ENCODE measurements at places on chromosomes 5 and 9.

DNA sequence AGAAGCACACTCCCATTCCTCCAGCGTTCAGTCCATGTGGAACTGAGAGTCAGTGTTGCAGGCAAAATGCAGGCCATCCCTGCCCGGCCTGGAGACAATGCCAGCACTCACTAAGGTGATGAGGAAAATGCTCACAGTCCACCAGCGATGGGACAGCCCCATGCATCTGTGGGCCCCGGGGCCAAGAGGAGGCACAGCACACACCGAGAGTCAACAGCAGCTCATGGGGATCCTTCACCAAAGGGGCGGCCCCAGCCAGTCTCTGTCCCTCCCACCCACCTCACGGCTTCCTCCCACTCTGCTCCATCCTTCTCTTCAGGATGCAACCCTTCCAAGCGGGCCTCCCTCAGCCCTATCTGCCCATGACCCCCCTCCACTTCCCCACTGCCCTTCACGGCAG, 6.2 kb downstream of the SEMA4D start:
- no peak for DNase-seq

- DNase-seq = no peak
These were observed 48.5 kb upstream of the DAB2 start for GRCh38 chr5:39473156-39473775.

DNA sequence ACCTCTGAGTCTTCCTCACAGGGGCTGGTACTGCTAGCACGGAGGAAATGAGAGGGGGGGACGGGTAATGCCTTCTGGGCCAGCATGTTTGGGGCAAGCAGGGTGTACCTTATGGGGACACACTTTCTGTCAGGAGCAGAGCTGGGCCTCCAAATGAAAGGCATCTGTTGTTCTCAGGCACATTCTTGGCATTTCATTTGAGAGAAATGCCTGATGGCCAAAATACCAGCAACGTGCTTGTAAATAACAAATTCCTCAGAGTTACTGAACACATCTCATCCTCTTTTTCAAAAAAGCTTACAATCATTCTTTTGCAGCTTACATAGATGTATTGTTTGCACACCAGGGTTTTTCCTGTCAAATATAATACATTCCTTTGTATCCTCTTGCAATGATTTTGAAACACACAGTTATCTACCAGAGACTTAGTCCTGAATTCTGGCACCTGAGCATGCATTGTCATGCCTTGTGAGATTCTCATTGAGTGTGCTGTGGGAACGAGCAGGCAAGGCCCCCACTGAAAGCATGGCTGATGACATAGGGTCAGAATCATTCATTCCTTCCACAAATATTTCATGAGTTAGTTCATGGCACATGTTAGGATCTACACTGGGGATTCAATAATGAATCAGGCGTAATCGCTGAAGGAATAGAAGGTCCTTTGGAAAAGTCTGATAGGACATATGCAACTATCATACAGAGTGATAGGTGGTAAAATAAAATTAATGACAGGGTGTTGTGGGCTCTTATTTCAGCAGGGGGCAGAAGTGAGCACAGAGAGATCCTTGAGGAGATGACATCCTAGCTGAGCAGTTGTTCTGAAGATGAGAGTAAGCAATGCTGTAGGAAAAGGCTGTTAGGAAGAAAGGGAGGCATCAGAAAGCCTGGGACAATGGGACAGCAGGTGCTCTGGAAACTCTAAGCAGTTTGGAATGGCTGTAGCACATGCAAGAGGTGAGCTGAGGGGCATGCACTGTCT, 260.9 kb upstream of the TUT7 start:
- DNase-seq = no peak

- no peak for DNase-seq
These were observed 938.6 kb upstream of the WWC1 start for GRCh38 chr5:167352801-167353200.

GRCh38 chr5:69231851-69232250, 2.8 kb upstream of the CDK7 start:
- no peak for DNase-seq

GRCh38 chr5:2460098-2460497, 291.4 kb downstream of the IRX2 start:
- DNase-seq = no peak

- no peak for DNase-seq
These were observed 31.3 kb upstream of the SMU1 start for GRCh38 chr9:33107762-33108161.

GRCh38 chr9:37187713-37188439, 67.5 kb downstream of the ZCCHC7 start:
- no peak for DNase-seq

DNA sequence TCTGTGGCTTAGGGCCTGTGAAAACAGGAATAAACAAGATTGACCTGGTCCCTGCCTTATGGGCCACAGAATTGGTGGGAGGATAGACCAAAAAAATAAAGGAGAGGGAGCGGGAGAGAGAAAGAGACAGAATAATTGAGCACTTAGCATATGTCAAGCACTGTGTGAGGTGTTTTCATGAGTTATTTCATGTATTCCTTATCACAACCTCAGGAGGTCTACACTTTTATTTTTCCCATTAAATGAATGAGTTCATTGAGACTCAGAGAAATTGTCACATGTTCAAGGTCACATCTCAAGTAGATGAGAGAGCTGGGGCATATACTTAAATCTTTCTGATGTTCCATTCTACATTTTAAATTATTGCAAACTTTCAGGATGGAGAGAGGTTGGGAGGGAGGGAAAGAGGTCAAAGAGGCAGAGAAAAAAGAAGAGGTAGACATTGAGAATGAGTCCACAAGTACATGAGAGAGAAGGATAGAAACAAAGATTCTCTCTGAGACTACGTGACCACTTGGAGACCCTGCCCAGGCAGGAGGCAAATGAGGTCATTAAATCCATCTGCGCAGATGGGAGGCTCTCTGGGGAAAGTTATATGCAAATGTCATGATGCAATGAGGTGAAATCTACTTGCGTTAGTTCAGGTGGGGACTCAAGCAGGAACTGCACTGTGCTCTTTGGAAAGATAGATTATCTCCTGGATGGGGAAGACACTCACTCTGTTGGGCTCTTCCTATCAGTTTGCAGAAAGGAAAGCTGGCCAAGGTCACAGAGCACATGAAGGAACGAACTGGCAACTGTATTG, 241.5 kb downstream of the PAPPA start:
- DNase-seq = no peak

DNA sequence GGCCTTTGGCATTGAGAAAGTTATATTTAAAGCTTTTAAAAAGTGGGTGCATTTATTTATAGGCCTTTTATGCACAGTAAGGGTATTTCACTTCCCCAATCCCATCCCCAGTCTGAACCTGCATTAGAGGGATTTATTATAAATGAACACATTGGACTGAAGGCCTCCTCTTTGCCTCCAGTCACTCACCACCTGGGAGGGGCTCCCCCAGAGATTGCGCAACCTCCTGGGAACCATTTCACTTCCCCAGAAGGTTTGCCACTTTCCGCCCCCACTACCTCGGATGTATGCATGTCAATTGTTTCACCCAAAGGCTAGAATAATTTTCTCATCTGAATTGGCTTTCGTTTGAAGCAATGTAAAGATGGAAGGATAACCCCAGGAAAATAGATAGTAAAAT, 29.8 kb upstream of the VCAN start:
- DNase-seq = no peak

DNA sequence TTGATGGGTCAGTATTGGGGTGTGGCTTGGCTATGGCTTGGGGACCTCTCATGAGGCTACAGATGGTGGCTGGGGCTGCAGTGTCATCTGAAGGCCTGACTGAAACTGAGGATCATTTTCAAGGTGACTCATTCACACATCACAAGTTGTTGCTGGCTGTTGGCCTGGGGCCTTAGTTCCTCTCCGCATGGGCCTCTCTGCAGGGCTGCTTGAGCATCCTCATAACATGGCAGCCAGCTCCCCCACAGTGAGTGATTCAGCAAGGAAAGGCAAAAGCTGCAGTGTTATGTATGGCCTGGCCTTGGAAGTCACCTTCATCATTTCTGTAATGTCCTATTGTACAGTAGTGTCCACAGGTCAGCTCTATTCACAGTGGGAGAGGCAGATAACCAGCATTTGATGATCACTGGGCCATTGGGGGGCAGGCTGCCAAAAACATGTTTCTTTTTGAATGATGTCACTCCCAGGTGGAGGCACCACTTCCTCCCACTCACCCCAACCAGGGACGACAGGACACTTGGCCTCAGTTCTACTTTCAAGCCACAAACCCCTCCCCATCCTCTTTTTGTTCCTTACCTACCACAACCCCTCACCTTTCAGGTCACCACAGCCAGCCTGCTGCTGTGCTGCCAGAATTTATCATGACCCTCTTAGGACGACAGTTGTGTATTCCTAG, 14.4 kb downstream of the FGD3 start:
- DNase-seq = no peak

Measured in GF-D8 (cell line).